ENCODE measurements at places on chromosomes 7 and 10.
A peak's percentile ranks its signal among the peaks of the same experiment; 100 is the strongest.

DNA sequence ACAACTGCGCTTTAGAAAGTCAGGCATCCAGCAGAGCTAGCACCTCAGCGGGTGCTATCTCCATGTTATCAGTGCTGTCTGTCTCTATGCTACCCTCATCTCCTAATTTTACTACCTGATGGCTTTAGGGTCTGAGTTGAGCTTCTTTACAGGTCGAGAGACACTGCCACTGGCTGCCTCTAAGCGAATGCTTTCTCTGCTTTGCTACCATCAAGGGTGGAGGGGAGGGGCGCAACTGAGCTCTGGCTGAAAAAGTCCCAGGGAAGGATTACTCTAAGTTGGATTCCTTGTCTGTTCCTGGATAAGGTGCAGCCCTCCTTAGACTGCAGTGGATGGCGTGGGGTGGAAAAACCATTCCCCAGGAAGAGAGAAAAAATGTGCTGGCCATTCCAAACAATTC lies 105.7 kb downstream of the CDK14 start:
- DNase-seq: no peak

DNA sequence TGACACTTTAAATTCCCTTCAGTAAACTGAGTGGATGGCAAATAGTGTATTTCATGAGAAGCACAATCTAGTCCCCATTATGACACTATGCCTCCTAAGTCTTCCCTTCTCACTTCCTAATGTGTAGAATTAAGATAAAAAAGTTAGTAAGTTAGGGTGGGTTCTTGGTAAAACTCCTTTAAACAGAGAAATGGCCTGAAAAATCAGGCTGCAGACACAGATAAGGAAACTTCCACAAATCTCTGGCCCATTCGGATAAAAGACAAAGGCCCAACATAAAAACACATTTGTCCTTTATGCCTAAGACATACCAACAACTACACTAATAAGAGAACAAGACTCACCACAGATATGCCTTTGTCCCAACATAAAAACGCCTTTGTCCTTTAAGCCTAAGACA lies 21.5 kb downstream of the AKR1C8 start:
- no peak for DNase-seq

GRCh38 chr10:100751211-100751933 lies 6.0 kb downstream of the PAX2 start:
- DNase-seq: no peak

DNA sequence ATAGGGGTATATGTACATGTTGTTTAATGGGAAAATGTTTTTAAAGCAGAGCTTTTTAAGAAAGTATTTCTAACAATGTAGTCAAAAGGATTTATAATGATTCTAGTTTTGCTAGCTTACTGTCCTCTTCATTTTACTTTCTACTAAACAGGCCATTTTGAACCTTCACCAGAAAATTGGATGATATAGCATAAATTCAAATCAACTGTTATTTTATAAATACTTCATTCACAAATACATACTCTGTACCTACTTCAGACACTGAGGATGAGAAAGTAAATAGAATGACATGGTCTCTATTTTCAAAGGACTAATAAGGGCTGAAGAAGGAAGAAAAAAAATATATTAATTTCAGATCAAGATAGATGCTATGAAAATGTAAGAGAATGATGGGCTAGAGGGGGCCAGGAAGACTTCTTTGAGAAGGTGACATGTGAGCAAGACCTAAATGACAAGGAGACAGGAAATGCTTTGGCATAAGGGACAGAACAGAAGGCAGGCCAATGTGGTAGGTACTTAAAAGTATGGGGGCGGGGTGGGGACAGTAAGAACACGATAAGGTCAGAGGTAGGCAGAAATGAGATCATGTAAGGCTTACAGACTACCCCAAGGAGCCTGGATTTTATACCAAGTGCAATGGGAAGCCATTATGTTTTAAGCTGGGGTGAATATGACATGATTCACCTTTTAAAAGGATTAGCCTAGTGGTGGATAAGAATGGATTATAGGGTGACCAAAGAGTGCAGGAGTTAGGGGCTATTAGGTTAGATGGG lies 5.2 kb downstream of the NAMPT start:
- peak; percentile 49 for DNase-seq

DNA sequence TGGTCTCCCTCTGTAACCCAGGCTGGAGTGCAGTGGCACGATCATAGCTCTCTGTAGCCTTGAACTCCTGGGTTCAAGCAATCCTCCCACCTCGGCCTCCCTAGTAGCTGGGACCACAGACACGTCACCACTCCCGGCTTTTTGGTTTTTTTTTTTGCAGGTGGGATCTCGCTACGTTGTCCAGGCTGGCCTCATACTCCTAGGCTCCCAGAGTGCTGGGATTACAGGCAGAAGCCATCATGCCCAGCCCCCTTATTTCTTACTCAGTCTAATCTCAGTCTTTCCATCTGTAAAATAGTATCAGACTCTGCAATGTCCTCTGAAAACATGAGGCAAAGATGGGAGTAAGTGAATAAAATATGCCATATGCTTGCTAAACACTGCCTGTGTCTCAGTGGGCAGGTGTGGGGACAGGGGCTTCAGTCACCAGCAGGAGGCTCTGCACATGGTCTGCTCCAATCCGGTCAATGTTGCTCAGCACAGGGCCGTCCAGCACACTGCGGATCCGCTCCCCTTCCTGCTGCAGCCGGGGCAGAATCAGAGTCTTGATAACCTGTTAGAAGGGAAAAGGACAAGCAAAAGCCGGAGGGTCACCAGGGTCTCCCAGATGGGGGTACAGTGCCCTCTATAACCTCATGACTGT lies 8.2 kb downstream of the AP4M1 start:
- no peak for DNase-seq

DNA sequence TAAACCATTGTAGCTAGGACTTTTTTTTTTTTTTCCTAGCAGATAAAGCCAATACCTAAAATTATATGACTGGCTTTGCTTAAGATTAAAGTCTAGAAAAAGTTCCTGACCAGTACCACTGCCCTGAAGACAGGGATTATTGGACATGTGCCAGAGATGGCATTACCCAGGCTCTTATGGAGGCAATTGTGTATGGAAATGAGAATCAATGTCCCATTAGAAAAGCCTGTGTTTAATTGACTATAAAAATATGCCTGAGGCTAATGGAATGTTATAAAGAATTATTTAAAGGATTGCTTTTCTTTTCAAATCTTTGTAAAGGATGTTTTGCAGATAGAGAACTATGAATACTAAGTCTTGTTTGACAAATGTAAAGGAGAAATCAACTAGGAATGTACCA lies 196.7 kb downstream of the ANK3 start:
- DNase-seq: no peak

DNA sequence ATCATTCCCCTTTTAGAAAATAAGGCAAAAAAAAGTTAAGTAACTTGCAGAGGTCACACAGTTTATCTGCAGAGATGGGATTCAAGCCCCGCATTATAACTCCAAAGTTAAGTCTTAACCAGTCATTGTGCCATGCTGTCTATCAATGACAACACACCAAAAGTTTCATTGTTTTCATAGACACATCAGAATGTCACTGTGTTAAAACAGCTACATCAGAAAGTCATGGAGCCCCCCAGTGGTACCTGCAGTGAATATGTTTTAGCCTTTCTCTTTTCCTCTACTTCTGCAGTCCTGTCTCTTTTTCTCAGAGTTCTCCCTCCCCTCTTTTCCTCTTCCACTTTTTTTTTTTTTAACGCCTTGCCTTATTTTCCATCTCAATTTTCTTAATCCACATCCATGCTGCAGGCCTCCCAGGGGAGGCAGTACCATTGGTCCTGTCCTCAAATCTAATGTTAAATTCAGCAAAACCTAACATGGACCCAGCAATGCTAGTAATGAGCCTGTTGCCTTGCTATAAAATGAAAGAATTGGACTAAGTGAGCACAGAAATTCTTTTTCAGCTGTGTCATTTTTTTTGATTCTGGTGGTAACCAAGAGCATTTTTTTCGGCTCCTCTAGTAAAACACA lies 3.8 kb upstream of the NRCAM start:
- DNase-seq: peak; percentile 51

- no peak for DNase-seq
Measured at GRCh38 chr10:1257274-1257673, 201.1 kb downstream of the WDR37 start.

DNA sequence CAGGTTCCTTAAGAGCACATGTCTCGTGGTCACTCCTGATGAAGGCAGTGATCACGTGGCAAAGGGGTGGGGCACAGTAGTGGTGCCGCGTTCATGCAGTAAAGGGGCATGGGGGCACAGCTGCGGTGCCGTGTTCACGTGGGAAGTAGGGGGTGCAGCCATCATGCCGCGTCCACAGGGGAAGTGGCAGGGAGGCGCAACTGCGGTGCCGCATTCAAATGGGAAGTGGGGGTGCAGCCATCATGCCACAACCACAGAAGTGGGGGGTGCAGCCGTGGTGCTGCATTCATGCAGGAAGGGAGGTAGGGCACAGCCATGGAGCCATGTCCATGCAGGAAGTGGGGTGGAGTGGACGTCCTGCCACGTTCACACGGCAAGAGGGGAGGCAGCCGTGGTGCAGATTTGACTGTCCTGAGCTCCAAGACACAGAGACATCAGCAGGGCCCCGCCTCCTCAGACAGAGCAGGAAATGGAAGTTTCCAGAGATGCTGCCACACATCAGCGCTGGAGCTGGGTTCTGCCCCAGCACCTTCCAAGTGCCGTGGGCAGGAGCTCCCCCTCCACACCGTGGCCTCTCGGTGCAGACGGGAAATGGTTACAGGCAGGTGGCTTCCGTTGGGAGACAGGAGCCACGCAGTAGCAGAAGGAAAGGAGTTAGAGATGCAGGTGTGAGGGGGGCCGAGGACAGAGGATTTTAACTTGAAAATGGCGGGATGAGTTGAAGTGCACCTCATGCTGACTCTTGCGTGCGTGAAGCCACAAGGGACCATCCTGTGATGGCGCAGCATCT lies 95.0 kb upstream of the DDC start:
- no peak for DNase-seq

GRCh38 chr7:2478399-2478785 lies 2.2 kb upstream of the GRIFIN start:
- DNase-seq: no peak

DNA sequence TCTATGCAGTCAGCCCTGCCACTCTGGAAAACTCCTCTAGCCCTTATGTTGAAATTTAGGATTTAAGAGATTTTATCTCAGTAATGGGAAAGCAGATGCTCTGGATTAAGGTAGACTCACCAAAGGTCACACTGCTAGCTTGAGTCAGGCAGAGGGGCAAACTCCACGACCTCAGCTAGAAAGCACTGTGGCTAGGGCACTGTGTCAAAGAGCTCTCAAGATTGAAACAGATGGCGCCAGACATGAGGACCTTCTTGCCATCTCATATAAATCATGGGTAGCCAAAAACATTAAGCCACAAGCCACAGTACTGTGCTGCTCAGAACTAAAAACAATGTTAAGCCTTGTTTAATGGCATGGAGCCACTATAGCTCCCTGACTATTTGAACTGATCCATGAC lies 188.7 kb downstream of the DNAJC1 start:
- peak; percentile 38 for DNase-seq

- DNase-seq: no peak
Measured at GRCh38 chr7:158238616-158239289, 348.9 kb downstream of the PTPRN2 start.

GRCh38 chr10:131402771-131403650 lies 91.5 kb upstream of the TCERG1L start:
- DNase-seq: no peak

DNA sequence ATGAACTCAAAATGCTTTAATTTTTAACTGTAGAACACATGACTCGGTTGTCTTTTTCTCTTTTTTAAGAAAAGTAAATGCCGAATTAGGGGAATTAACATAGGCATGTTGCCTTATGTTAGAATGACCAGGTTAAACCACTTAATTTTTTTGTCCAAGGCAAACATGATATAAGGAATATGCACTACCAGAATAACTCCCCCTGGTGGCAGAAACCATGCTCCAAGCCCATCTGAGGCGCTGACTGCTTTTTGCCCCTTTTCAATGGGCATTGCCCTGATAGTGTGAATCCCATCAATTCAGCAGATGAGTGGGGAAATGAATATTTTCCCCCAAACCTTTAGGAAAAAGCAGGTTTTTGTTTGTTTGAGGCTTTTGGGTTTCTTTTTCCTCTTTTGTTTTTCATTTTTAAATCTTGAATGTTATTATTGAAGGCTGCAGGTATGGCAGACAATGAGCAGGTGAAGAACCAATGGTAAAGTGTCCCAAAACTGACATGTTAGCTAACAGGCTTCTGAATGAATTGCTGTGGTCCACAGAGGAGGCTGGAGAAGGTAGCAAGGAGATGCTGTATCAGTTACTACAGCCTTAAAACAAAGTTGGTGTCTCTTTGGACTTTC lies 284.3 kb downstream of the SORCS3 start:
- DNase-seq: peak; percentile 70
